ENCODE measurements at places on chromosomes 2 and 18.

DNA sequence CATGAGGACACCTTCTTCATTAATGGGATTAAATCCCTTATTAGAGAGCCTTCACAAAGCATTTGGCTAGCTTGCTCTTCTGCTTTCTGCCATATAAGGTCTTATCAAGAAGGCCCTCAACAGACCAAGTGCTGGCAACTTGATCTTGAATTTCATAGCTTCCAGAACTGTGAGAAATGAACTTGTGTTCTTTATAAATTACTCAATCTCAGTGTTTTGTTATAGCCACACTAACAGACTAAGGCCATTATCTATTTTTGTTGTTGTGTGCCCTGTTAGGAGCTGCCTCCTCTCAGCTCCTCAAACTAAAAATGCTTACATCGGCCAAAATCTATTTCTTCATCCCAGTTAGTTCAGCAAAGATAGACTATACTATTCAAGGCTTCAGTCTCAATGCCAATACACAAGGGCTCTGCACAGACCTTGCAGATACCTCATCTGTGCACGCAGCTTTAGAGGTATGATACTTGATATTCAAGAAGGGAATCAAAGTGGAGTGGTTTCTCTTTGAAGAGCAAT is 182.9 kb downstream of the GPD2 start:
- DNase-seq = no peak

DNA sequence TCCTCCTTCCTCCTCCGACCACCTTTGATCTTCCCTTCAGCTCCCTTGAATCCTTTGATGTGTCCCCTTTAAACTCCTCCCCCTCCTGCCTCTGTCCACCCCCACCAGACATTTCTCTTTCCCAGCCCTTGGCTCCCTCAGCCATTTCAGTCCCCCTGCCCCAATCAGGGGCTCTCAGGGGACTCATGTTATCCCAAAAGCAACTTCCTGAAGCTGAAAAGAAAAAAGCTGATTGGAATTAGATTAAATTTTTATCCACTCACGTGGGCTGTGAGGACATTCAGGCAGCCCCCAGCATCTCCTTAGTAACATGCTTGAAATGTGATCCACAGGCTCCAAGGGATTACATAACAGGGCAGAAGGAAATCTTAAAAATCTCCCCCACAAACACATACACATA is 81.3 kb downstream of the NEURL3 start:
- no peak for DNase-seq

- no peak for DNase-seq
Measured at GRCh38 chr2:181058378-181059269, 78.2 kb downstream of the UBE2E3 start.

GRCh38 chr18:1663879-1664705 is 759.4 kb downstream of the ADCYAP1 start:
- DNase-seq = no peak

DNA sequence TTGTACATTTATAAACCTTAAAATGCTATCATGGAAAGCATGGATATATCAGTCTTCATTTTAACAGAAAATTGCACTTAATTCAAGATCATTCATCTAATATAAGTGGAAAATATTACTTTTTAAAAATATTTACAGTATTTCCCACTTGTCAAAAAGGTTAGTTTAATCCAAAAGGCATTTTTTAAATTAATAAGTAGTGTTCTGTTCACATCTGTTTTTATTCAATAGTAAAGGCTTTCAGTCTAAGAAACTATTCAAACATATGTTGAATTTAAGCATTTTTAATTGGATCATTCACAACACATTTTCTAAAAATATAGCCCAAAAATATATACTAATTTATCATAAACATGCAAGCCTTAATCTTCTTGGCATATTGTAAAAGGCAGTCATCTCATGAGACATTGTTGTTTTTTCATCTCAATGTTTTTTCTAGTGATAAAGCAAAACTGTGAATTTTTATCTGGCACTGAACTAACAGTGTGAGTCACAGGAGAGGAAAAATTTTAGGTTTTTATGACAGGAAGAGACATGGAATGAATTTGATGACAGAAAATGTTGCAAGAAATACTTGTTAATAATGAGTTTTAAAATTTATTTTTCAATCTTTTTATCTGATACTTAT is 1642.5 kb upstream of the TMEFF2 start:
- no peak for DNase-seq
